ENCODE measurements at places on chromosomes 12 and 14.

DNA sequence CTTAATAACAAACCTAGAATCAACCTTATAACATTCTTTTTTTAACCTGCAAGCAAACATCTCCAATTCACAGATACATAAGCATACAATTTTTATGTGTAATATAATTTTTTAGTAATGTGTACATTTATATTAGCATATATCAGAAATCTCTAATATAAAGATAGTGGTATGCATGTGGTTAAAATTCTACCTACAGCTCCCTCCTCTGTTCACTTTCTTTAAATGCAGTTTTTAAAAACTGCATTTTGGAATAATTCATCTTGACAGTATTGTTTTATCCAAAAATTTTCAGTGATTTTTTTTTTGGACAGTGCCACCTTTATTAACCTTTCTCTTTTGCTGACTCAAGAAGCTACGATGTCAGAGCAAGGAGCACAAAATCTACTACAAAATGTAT is 13.2 kb upstream of the RXYLT1 start:
- H3K27me3 ChIP-seq: peaks cover 53% of the 10 kb centered on the region
- H3K36me3 ChIP-seq: no peaks in the 10 kb centered on the region
- H3K4me3 ChIP-seq: no peak overlapping the region
- no peak for DNase-seq

DNA sequence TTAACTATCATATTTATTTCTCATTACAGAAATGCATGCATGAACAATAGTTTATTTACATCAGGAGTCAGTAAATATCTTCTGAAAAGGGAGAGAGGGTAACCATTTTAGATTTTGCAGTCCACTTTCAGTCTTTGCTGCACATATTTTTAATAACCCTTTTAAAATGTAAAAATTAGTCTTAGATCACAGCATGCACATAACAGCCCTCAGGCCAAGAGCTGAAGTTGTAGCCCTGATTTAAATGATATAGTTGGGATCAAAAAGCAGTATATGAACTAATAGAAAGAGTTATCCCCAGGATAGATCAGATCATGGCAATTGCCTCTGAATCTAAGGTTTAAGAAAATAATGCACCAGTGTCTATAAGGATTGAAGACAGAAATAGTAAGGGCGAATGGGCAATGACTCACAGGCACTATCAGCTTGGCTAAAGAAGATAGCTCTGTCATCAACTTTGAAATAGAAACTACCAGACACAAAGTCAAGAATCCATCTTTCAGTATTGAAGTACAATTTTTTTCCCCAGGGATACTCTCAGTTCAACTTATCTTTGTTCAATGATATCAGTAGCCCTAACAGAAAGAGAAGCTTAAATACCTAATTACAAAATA is 13.1 kb upstream of the CLEC7A start:
- peaks cover 20% of the 10 kb centered on the region for H3K27me3 ChIP-seq
- no peak overlapping the region for H3K4me3 ChIP-seq
- H3K4me1 ChIP-seq: no peaks in the 10 kb centered on the region
- peaks cover 3% of the 10 kb centered on the region for H3K36me3 ChIP-seq
- H3K27ac ChIP-seq: no peak overlapping the region
- no peak for DNase-seq

DNA sequence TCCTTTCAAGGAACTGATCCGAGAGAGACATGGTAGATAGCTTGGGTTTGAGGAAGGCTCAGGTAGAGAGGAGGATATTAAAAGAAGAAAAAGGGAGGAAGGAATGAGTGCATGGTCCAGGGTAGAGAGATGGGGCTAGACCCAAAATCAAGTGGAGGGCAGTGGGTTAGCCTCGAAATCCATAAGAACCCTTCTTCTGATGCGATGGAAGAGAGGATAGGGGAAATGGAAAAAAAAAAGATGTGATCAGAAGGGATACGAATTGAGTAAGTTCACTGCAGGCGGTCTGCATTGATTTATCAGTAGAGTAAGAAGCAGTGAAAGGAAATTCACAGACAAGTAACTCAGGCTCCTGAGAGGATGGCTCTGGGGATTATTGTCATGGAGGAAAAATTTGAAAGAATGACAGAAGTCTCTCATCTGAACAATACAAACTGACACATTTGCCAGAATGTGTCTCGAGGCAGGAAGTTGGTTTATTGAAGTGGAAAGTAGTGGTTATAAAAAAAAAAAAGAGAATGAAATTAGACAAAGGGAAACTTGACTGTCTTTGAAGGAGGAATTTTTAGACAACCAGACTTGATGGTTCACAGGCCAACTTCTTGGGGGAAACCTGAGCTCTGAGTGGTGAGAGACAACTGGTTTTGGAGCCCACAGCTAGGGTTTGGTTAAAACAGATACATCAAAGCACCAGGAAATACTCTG is 10.2 kb downstream of the PPFIBP1 start:
- H3K27me3 ChIP-seq: peaks cover 13% of the 10 kb centered on the region
- H3K27ac ChIP-seq: peak overlapping the region; percentile 49
- DNase-seq: no peak
- no peaks in the 10 kb centered on the region for H3K36me3 ChIP-seq
- peak overlapping the region; percentile 29 for H3K4me3 ChIP-seq
- H3K4me1 ChIP-seq: peaks cover 17% of the 10 kb centered on the region

DNA sequence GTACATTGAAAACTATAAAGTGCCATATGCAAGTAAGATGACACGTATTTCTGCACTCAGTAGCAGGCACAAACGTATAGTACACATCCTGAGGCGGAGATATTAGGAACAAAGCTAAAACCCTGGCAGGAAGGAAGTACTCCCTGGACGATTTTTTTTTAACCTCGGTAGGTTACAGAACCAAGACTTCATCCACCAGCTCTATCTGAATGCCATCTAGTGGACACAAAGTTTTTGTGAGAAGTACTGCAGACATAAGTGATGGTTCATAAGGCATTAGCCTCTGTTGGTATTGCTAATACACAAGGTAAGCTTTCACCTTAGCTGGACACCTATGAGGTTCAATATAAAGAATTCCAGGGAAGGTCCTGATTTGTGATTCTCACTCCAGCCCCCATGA is 83.0 kb upstream of the CCDC196 start:
- H3K4me3 ChIP-seq: no peak overlapping the region
- no peaks in the 10 kb centered on the region for H3K36me3 ChIP-seq
- DNase-seq: no peak
- no peak overlapping the region for H3K27ac ChIP-seq
- no peaks in the 10 kb centered on the region for H3K27me3 ChIP-seq

GRCh38 chr12:88572781-88573549 is 7.3 kb downstream of the KITLG start:
- no peaks in the 10 kb centered on the region for H3K4me1 ChIP-seq
- H3K36me3 ChIP-seq: no peaks in the 10 kb centered on the region
- H3K27me3 ChIP-seq: peaks cover 1% of the 10 kb centered on the region
- H3K4me3 ChIP-seq: no peak overlapping the region
- no peak for DNase-seq
- no peak overlapping the region for H3K27ac ChIP-seq

DNA sequence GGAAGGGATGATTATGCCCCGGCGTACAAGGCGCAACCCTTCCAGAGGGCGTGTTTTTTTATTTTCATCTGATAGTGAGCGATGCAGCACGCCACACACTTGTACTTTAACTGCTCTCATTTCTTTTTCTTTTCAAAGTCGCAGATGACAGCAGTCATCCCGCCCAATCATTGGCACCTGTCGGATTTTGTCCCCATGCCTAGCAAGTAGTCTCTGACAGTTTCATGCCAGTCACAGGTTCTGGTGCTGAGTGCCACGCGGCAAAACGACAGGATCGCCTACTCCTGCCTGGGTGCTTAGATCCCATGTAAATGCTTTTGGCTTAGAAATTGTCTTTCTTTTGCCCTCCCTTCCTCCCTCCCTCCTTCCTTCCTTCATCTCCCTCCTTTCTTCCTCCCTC is 117.7 kb downstream of the GLT1D1 start:
- DNase-seq: no peak
- peaks cover 29% of the 10 kb centered on the region for H3K4me1 ChIP-seq
- H3K4me3 ChIP-seq: no peak overlapping the region

DNA sequence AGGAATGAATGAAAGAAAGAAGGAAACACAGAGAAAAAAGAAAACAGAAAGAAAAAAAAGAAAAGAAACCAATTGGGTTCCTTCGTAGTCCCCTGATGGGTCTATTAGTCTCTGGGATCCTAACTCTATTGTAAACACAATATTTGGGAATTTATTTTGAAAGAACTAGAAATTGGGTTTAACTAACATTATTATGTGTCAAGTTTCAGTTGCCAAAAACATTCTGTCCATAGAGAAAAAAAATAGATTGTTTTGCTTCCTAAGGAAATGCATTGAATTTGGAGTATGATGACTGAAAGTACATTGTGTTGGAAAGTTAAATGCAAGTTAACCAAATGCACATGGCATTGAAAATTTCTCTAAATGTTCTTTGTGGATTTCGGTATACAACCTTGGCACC is 52.8 kb upstream of the PPP1R12A start:
- H3K27me3 ChIP-seq: peaks cover 34% of the 10 kb centered on the region
- no peaks in the 10 kb centered on the region for H3K4me1 ChIP-seq
- H3K4me3 ChIP-seq: no peak overlapping the region
- H3K36me3 ChIP-seq: no peaks in the 10 kb centered on the region
- no peak overlapping the region for H3K27ac ChIP-seq

DNA sequence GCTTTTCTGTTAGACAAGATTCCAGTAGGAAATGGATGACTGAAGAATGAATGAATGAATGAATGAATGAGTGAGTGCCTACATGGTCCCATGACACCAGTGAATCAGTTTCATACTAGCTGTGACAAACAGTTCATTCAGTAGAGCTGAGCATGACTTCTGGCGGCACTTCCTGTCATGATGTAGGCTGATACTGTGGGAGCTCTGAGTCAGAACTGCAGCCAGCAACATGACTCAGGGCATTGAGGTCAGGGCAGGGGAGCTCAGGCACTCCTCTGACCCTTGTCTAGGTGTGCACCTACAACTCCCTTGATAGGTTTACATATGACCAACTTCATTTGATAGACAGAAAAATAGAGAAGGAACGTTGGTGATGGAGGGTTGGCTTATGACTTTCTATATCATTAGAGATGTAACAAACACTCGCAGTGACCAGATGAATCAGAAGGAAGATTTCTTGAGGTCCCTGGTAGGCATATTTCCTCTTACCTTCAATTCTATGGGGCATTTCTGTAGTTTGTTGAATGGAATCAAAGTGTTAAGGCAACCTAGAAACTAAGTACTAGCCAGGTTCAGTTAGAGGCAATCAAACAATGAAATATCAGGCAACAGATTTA is 139.3 kb upstream of the ARHGAP5 start:
- no peak for DNase-seq
- no peaks in the 10 kb centered on the region for H3K36me3 ChIP-seq
- peaks cover 21% of the 10 kb centered on the region for H3K27me3 ChIP-seq
- H3K4me1 ChIP-seq: peaks cover 5% of the 10 kb centered on the region

DNA sequence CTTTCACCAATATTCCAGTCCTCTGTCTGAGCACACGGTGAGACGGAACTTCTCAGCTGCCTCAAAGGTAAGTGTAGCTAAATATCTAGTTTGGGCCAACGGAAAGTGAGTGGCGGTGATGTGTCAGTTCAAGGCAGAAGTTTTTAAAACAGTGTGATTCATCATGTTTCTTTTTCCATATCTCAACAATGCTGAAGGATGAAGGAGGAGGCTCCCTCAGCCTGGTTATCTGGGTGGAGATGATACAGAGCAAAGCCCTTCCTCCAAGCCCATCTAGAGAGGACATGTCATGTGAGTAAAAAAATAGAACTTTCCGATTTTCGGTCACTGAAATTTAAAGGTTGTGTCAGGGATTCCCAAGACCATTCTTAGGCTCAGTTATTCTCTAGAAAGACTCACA is 13.1 kb upstream of the ANP32D start:
- no peak for DNase-seq
- H3K27me3 ChIP-seq: peaks cover 60% of the 10 kb centered on the region
- H3K27ac ChIP-seq: no peak overlapping the region
- no peaks in the 10 kb centered on the region for H3K36me3 ChIP-seq

GRCh38 chr14:33924566-33925100 is 26.2 kb downstream of the EGLN3 start:
- H3K27ac ChIP-seq: no peak overlapping the region
- no peak for DNase-seq
- no peak overlapping the region for H3K4me3 ChIP-seq
- H3K36me3 ChIP-seq: peaks cover 5% of the 10 kb centered on the region

DNA sequence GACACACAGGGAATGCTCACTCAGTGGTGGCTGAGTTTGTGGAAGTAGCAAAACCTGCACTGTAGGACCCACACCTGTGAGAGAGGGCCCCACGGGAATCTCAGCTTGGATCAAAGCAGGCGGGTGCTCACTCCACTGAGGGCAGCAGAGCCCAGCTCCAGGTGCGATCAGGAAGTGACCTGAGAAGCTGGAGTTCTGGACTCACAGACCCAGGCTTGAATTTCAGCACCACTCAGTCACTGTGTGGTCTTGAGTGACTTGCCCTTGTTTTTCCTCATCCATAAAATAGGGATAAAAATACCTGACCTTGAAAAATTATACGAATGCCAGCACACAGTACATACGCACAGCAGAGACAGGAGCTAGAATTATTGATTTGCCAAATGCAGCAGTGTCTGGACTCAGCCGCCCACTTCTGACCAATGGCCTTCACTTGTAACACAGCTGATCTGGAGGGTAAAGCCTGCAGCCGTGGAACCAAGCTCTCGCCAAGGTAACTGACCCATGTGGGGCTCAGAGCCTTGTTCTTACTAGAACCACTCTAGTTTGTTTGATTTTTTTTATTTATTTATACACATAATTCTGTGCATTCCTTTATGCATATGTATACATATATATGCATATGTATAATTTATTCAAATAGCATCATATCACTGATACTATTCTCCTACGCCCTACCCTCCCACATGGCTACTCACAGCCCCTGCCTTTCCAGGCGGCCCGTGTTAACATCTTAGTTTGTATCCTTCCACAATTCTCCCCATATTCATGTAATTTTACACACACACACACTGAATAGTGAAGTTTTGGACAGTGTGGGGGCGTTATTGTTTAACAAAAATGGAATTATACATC is 53.9 kb downstream of the DPF3 start:
- no peaks in the 10 kb centered on the region for H3K36me3 ChIP-seq
- H3K27me3 ChIP-seq: peaks cover 45% of the 10 kb centered on the region
- DNase-seq: no peak
- H3K27ac ChIP-seq: no peak overlapping the region
- H3K4me3 ChIP-seq: no peak overlapping the region
- H3K4me1 ChIP-seq: no peaks in the 10 kb centered on the region

- H3K27me3 ChIP-seq: peaks cover 11% of the 10 kb centered on the region
- no peak for DNase-seq
- no peak overlapping the region for H3K27ac ChIP-seq
- H3K4me1 ChIP-seq: no peaks in the 10 kb centered on the region
Observed at GRCh38 chr12:31521964-31522363, 69.0 kb downstream of the DENND5B start.

Measured in central memory CD8-positive, alpha-beta T cell (primary cell).